Neuronal stem cell (in vitro differentiated cells): ENCODE measurements at places on chromosomes 1 and 21.

- H3K4me3 ChIP-seq: no peak overlapping the region
- DNase-seq: no peak
- no peak overlapping the region for H3K27ac ChIP-seq
- no peaks in the 10 kb centered on the region for H3K36me3 ChIP-seq
- no peaks in the 10 kb centered on the region for H3K27me3 ChIP-seq
Measured at GRCh38 chr1:221514806-221515205, 227.1 kb downstream of the DUSP10 start.

DNA sequence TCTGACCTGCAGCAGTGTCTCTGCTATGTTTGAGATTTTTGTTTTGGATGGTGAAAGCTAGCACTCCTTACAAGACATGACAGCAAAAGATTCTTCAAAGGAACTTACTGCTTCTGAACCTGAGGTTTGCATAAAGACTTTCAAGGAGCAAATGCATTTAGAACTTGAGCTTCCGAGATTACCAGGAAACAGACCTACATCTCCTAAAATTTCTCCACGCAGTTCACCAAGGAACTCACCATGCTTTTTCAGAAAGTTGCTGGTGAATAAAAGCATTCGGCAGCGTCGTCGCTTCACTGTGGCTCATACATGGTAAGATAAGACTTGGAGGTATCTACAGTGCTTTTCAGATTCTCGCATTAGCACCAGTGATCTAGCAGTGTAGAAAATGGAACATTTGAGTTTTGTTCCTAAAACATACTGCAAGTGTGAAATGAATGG lies 200.2 kb downstream of the PDE4B start:
- no peaks in the 10 kb centered on the region for H3K27me3 ChIP-seq
- peak overlapping the region; percentile 55 for H3K4me3 ChIP-seq
- no peak overlapping the region for H3K27ac ChIP-seq
- DNase-seq: no peak

- no peak overlapping the region for H3K4me3 ChIP-seq
- H3K27ac ChIP-seq: no peak overlapping the region
- no peaks in the 10 kb centered on the region for H3K36me3 ChIP-seq
- DNase-seq: no peak
Measured at GRCh38 chr1:29243871-29244200, 7.5 kb downstream of the PTPRU start.

GRCh38 chr1:113608399-113608798 lies 150.9 kb downstream of the PHTF1 start:
- peaks cover 3% of the 10 kb centered on the region for H3K4me1 ChIP-seq
- DNase-seq: no peak
- H3K36me3 ChIP-seq: no peaks in the 10 kb centered on the region
- H3K27me3 ChIP-seq: no peaks in the 10 kb centered on the region
- H3K4me3 ChIP-seq: no peak overlapping the region

DNA sequence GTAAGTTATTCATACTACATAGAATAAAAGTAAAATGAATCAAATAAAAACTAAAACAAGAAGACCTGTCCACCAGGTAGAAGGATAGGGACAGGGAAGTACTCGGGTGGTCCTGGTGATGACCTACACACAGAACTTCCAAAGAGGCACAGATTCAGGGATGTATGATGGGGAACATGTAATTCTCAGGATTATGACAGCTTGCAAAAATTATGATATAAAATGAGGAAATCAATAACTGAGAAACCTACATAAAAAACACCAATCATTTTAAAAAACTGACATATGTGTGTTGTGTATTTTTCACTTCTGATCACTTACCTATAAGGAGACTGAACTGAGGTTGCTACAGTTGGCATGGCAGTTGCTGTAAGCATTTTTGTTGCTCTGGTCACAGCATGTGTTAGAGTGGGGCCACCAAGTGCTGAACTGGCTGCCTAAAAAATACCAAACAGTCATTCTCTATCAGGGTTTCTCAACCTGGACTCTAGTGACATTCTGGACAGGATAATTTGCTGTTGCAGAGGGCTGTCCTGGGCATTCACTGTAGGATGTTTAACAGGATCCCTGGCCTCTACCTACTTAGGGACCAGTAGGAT lies 73.8 kb downstream of the USP24 start:
- no peak for DNase-seq
- peaks cover 98% of the 10 kb centered on the region for H3K36me3 ChIP-seq
- H3K27ac ChIP-seq: no peak overlapping the region

- no peak for DNase-seq
- H3K4me1 ChIP-seq: peaks cover 5% of the 10 kb centered on the region
- no peaks in the 10 kb centered on the region for H3K36me3 ChIP-seq
- no peak overlapping the region for H3K4me3 ChIP-seq
Measured at GRCh38 chr21:28749536-28749935, 243.1 kb downstream of the LTN1 start.

DNA sequence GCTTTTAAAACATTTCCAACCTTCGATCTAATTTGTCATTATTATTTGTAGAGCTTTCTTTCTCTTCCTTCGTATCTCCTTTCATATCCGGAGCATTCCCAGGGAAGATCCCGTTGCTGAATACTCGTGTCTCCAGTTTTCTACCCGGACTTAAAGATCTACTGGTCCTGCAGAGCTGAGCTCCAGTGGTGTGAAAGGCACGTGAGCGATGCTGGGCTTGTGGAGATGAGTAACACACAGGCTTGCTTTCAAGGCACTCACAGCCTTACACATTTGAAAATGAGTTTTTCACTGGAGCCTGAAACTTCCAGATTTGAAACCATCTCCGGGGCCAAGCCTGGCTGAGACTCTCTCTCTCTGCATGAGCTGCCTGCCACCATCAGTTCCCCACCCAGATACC lies 428.3 kb downstream of the KIF26B start:
- no peaks in the 10 kb centered on the region for H3K27me3 ChIP-seq
- no peak for DNase-seq
- H3K4me1 ChIP-seq: peaks cover 1% of the 10 kb centered on the region
- peaks cover 5% of the 10 kb centered on the region for H3K36me3 ChIP-seq

GRCh38 chr1:214404571-214405213 lies 123.7 kb downstream of the SMYD2 start:
- H3K27me3 ChIP-seq: no peaks in the 10 kb centered on the region
- no peak overlapping the region for H3K27ac ChIP-seq
- no peak overlapping the region for H3K4me3 ChIP-seq
- no peak for DNase-seq
- H3K36me3 ChIP-seq: peaks cover 2% of the 10 kb centered on the region
- H3K4me1 ChIP-seq: peaks cover 8% of the 10 kb centered on the region

- H3K4me3 ChIP-seq: no peak overlapping the region
- peaks cover 1% of the 10 kb centered on the region for H3K4me1 ChIP-seq
- H3K36me3 ChIP-seq: no peaks in the 10 kb centered on the region
- no peaks in the 10 kb centered on the region for H3K27me3 ChIP-seq
Measured at GRCh38 chr1:240652549-240652948, 40.6 kb upstream of the GREM2 start.

DNA sequence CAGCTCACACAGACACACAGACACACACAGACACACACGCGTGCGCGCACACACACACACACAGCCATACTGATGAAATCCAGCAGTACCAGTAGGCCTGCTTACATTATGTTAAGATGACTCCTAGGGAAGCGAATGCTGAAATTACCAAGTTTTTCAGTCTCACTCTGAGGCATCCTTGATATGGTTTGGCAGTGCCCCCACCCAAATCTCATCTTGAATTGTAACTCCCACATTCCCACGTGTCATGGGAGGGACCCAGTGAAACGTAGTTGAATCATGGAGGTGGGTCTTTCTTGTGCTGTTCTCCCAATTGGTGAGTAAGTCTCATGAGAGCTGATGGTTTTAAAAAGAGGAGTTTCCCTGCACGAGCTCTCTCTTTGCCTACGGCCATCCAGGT lies 64.1 kb downstream of the TIAM1 start:
- no peaks in the 10 kb centered on the region for H3K36me3 ChIP-seq
- no peak overlapping the region for H3K4me3 ChIP-seq
- DNase-seq: no peak

- no peaks in the 10 kb centered on the region for H3K36me3 ChIP-seq
- no peaks in the 10 kb centered on the region for H3K27me3 ChIP-seq
- H3K4me3 ChIP-seq: no peak overlapping the region
Measured at GRCh38 chr1:50271968-50272578, 151.2 kb downstream of the DMRTA2 start.

- DNase-seq: no peak
- no peaks in the 10 kb centered on the region for H3K27me3 ChIP-seq
Measured at GRCh38 chr1:89810880-89811279, 10.0 kb upstream of the LRRC8D start.

DNA sequence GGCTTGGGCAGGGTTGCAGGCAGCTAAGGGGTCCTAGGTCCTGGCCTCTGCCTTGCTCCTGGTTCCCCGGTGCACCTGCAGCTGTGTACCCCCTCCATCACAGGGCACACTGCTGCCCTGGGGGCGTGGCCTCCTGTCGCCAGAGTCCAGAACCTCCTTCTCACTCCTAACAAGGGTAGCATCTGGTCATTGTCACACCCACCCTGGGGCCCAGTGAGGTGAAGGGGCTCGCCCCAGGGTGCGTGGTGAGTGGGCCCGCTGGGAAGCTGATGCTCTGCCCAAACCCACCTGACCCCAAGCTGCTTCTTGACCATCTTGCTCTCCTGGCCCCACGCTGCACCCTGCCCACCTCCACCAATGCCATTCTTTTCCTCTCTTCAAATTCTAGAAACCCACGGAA lies 44.5 kb downstream of the AJAP1 start:
- no peak for DNase-seq
- peaks cover 9% of the 10 kb centered on the region for H3K4me1 ChIP-seq
- no peak overlapping the region for H3K27ac ChIP-seq
- H3K36me3 ChIP-seq: no peaks in the 10 kb centered on the region
- no peaks in the 10 kb centered on the region for H3K27me3 ChIP-seq

GRCh38 chr1:119140177-119141019 lies at the start of gene WARS2:
Gene WARS2, minus strand, starts transcription at chr1:119140653. Its CDS starts 9 bp downstream, at chr1:119140644.
- peak; percentile 96 for DNase-seq
- H3K36me3 ChIP-seq: no peaks in the 10 kb centered on the region
- peaks cover 3% of the 10 kb centered on the region for H3K4me1 ChIP-seq
- peak within 1 kb of the TSS; percentile 69 for H3K27ac ChIP-seq
- no peaks in the 10 kb centered on the region for H3K27me3 ChIP-seq
- peak within 1 kb of the TSS; percentile 88 for H3K4me3 ChIP-seq

DNA sequence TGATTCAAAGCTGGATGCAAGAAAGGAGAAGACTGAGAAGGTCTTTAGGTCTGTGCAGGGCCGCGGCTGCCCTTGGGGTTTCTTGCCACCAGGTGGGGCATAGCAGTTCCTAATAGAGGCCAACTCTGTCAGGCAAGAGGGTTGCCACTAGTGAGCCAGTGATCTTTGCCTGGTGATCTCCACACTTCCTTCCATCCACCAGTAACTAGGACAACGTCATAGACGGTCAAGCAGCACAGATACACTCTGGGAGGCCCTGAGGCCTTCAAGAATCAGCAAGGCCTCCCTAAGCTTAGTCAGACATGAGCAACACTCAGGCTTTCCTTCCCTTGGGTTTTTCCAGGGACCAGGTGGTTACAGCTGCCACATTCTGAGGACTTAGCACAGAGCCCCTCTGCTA lies 32.9 kb upstream of the ATP2B4 start:
- peaks cover 43% of the 10 kb centered on the region for H3K4me1 ChIP-seq
- H3K27me3 ChIP-seq: no peaks in the 10 kb centered on the region
- H3K36me3 ChIP-seq: no peaks in the 10 kb centered on the region
- no peak overlapping the region for H3K27ac ChIP-seq
